Naive thymus-derived CD4-positive, alpha-beta T cell (primary cell): ENCODE measurements at places on chromosomes 16 and 17. TPM values are rescaled to one million over a fixed set of nuclear protein-coding genes. Genes with fewer than 3 reads are reported as not detected.

SKAP1 gene
- total RNA-seq, result 99.3 TPM

PPP1R27 gene
- not detected in 2 replicates for total RNA-seq

ANKFN1 gene
- total RNA-seq, result not detected

KRTAP2-2 gene
- total RNA-seq, result not detected

DNA sequence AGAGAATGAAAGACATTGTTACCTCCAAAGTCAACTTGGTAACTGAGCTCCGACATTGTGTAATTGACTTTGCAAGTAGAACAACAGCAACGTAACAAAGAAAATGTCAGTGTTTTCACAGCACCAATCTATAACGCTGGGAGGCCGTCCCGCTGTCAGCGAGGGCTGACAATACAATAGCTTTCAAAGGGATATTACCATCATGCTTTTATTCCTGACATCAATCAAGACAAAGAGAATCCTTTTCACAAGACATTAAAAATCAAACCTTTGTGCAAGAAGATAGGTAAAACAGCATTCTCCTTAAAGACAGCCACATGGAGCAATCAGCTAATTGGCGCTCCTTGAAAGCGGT is 6.2 kb downstream of the ZNF423 start:
- no peak for DNase-seq

DNA sequence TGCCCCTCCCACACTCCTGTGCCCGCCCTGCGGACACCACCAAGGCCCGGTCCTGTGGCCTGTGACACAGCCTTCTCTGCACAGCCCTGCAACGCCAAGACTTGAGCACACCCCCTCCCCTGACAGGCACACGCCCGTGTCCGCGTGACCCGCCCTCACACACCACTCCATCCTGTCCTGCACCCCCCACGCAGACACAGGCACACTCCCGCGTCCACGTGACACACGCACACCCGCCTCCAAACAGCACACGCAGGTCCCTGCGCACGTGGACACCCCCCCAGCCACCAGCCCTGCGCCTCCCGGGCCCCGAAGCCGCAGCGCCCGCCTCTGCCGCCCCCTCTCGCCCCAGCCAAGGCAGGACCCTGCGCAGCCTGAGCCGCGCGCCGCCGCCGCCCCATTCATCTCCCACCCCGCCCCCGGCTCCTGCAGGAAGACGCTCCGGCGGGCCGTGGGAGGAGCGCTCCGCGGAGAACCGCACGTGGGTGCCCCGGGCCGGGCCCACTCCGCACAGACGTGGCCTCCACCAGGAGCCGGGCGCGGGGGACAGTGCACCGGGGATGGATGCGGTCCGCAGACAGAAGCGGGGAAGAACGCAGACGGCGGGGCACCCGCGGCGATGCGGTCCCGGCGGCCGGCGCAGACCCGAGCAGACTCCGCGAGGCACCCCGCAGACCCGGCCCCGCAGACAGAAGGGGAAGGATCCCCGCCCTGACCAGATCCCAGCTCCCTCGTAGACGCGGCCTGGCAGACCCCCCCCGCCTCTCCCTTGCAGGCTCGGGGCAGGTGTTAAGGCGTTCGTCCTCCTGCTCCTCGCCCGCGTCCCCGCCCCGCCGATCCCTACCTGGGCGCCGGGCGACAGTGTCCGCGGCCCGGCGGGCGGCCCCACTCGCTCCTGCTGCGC is 506 bp downstream of the CAMKK1 start:
- peak; percentile 83 for DNase-seq

GRCh38 chr16:13194766-13195165 is 293.4 kb downstream of the SHISA9 start:
- DNase-seq, result no peak

GRCh38 chr17:81695211-81695610 is 8.0 kb upstream of the MRPL12 start:
- DNase-seq, result no peak

GRCh38 chr17:36072431-36073121 is 8.5 kb downstream of the CCL18 start:
- DNase-seq, result peak; percentile 21

- no peak for DNase-seq
Observed at GRCh38 chr16:79772784-79773183, 172.2 kb upstream of the MAF start.

DNA sequence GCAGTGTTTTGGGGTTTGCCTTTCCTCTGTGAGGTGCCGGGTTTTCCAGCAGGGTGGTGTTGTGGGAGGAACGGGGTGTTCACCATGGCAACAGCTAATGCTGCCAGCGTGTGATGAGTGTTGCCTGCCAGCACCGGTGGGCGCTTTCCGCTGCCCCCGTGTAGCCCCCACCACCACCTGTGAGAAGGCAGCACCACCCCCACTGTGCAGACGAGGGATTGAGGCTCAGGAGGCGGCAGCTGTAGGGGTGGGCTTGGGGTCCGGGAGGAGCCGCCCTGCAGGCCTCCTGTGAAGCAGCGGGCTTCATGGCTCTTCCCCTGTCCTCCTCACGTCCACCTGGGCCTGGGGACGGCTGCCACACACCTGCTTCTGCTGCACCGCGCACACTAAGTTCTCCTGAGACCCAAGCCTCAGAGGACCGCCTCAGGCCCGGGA is 5.2 kb downstream of the RAB40C start:
- DNase-seq, result no peak

DNA sequence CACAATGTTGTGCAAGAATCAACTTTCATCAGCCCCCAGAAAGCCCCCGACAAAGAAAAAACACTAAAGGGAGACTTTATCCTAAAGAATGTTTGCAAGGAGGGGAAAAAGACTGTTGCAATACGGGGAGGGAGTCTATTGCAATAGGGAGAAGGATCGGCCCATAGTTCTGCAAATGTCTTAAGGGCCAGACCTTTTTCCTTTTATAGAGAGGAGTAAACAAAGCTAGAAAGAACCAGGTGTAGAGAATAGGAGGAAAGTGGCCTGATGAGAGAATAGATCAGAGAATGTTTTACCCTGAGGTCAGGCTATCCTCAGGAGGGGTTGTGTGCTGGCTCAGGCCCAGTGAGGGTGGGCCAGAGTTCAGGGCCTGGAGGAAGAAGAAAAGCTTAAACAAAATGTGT is 8.7 kb upstream of the CAVIN1 start:
- DNase-seq, result no peak

DNA sequence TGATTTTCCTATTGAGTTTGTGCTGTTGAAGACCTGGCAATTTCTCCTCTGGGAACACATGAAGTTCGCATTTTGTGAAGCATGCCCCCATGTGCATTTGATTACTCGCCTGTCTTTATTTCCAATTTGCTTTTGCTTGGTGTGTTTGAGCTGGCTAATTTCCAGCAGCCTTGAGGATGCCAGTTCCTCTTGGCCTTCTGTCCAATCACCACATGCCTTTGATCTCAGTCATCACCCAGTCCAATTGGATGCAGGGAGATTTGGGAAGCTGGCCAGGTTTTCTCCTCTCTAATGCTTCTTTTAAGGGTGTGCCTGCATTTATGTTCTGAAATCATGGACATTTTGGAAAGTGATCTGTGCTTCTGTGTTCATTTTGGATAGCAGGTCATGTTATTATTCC is 3.8 kb upstream of the TMEM100 start:
- no peak for DNase-seq

DNA sequence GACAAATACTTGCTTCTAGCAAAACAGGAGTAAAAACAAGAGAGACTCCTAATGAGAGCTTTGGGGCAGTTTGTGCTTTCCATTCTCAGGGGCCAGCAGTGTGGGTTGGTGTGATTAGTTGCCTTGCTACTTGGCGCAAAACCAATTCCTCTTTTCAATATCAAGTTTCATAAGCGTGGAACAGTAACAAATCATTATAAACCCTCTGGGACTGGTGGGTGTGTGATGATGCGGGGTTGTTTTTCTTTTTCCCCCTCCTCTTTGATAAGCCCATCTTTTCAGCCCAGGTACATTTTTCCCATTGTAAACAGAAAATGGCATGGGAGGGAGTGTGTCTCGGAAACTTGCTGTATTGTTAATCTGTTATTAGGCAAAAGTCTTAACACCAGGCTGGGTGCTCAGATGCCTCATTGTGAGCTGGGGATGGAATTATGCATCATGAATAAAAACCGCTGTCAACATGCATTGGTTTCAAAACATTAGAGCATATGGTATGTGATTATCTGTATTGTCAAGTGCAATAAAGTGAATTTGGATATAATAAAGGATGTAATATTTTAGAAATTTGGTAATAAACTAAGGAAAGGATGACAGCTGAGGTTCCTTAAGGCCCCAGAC is 166.4 kb downstream of the CCDC182 start:
- DNase-seq, result no peak

DNA sequence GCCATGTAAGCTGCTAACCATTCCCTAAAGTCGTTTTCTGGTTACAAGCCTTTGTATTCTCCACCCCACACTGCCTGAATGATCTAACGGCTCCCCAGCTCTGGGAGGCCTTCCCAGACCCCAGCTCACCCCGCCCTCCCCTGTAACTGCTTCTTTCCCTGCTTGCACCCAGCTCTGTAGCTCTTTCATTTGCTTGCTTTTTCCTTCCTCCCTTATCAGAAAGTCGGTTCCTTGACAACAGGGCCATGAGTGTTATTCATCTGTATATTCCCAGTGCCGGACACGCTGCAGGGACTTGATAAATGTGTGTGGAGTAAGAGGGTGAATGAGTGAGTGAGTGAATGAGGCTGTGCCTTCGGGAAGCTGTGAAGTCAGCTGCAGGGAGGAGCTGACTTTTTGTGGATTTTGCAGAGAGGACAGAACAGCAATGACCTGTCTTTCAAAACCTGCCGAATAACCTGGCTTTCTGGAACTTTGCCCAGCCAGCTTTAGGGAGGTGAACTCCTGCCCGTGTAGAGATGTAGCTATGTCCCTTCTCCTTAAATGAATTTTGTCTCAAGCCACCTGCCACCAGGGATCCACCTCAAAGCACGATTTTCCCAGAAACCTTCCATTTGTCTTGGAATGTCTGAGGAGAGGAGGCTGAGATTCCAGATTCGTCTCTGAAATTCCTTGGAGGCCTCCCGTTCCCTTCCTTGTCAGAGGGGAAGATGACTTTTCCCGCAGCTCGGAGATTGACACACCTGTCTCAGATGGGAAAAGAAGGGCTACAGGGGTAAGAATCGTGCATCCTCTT is 20.0 kb upstream of the CACNG4 start:
- DNase-seq, result no peak

DNA sequence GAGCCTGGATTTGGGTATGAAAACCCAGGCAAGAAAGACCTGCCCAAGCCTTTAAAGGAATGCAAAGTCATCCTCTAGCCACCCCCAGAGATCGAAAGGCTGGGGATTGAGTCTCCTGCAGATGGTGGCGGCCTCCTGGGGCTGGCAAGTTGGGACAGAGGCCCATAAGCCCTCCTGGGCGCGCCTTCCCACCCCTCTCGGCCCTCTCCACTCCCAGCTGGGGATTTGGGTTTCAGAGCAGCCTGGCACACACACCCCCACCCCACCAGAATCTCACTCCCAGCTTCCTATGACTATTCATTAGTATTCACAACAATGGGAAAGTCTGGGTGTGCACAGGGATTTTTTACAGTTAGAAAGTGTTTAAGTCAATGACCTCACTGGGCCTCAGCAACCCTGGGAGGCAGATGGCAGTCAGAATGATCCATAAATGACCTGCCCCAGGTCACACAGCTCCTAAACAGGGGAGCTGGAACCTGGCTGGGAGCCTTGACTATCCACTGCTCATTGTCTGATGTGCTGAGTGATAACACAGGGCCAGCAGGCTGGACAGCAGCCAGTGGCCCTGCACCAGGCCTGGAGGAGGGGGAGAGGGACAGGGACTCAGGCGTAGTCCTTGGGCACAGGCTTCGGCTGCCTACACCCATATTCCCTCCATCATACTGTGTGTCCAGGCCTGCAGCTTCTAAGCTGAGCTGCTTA is 12.1 kb downstream of the NHERF1 start:
- no peak for DNase-seq

- DNase-seq, result no peak
Observed at GRCh38 chr16:19179546-19180490, 11.8 kb downstream of the SYT17 start.

DNA sequence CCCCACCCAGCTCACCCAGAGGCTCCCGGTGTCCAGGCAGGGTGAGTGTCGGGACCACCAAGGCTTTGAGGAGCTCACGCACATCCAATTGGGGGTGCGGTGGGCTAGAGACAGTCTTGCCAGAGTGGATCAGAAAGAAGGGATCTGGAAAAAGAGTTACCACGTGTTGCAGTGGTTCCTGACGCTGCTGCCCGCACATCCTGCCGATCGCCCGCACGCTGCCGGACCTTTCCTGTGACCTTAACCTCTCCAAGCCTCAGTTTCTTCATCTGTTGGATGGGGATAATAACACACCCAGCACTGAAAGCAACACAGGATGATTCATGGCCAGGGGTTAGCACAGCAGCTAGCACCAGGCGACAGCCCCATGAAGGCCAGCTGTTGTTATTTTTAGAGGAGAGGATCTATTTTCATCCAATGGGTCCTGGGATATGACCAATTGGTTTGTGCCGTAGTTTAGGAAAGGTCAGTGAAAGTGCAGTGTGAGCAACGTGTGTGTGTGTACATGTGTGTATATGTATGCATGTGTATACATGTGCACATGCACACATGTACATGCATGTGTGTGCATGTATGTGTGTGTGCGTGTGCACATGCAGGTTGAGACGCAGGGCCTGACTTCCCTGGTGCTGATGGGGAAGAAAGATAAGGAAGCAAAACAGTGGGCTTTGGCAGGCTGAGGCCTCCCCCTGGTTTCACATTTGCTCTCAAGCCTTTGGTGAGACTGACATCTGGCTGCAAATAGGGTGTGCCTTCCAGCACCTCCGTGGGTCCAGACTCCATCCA is 2.5 kb downstream of the ITGAX start:
- DNase-seq, result no peak

GRCh38 chr17:26765860-26766709 is 527.8 kb upstream of the WSB1 start:
- DNase-seq, result no peak

DNA sequence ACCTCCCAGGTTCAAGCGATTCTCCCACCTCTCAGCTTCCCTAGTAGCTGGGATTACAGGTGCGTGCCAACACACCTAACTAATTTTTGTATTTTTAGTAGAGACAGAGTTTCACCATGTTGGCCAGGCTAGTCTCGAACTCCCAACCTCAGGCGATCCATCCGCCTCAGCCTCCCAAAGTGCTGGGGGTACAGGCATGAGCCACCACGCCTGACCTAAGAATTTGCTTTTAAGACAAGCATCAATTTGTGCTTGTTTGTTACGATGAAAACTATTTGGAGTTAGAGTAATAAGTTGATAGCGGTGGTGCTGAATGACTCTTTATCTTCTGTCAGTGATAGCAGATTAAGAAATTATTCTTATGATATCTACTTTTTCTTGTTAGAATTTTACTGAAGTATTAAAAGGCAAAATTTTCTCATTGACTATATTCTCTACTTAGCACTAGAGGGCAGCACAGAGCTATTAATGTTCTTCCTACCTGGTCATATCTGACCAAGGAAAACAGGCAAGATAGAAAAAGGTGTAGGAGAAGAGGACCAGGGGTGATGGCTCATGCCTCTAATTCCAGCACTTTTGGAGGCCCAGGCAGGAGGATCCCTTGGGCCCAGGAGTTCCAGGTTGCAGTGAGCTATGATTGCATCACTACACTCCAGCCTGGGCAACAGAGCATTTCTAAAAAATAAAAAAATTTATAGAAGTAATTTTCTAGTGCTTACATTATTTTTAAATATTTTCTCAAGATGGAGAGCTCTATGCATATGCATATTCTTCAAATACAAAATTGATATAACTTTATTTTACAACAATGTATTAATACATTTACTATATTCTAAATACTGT is 24.5 kb downstream of the STXBP4 start:
- peak; percentile 48 for DNase-seq

GRCh38 chr17:44745301-44745700 is 13.5 kb upstream of the ADAM11 start:
- DNase-seq, result no peak

GRCh38 chr17:77316651-77317050 is 175.9 kb downstream of the SEC14L1 start:
- no peak for DNase-seq

- no peak for DNase-seq
Observed at GRCh38 chr17:67881083-67881482, 55.8 kb downstream of the BPTF start.
